Fibroblast of upper back skin (primary cell): ENCODE measurements at places on chromosomes 16 and 17.

- DNase-seq: no peak
These were observed 5.9 kb upstream of the CCDC154 start for GRCh38 chr16:1450218-1450617.

- peak; percentile 99 for DNase-seq
These were observed 117.4 kb downstream of the HIC1 start for GRCh38 chr17:2172077-2172851.

DNA sequence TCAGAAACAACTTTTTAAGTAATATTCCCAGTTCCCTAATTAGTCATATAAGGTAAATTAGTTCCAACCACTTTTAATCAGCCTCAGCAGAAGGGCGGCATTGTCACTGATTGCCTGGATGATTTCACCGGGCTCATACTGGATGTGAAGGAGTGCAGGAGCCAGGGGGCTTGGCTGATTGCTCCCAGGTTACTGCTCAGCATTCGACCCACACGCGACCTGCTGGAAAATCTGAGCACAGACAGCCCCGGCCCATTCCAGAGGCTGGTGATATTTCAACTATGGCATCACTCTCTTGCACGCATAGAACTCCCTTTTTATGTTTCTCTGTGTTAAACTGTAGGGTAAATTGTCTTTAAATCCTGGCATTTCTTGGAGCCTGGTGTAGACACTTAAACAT is 34.2 kb downstream of the CPPED1 start:
- DNase-seq: no peak

DNA sequence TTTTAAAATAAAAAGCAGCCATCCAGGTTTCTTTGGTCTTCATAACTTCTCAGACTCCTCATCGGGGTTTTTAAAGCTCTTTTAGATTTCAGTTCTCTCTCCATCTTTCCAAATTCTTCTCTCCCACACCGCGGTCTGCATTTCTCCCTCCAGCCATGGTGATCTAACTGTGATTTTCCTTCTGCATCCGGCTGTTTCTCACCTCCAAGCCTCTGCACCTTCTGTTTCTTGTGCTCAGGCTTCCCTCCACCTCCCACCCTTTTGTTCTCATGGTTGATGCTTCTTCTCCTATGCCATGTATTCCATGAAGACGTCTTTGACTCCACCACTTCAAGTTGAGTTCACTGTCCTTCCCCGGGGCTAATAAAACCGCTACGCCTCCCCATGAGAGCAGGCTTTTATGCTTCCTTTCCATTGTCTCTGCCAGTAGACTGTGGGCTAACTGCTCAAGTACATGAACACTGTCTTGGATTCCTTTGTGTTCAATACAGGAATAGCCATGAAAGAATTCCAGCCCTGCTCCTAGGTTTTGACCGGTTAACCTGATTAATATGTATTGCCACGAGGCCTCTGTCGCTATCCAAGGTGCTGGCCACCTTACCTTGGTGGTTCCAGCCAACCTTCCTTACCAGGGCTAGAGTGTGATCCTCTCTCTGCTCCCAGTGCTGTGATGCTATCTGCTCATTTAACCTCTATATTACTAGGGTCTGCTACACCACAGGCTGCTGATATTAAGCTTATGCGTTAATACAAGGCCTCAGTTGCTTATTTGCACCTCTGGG is 625.1 kb downstream of the HS3ST4 start:
- DNase-seq: no peak

DNA sequence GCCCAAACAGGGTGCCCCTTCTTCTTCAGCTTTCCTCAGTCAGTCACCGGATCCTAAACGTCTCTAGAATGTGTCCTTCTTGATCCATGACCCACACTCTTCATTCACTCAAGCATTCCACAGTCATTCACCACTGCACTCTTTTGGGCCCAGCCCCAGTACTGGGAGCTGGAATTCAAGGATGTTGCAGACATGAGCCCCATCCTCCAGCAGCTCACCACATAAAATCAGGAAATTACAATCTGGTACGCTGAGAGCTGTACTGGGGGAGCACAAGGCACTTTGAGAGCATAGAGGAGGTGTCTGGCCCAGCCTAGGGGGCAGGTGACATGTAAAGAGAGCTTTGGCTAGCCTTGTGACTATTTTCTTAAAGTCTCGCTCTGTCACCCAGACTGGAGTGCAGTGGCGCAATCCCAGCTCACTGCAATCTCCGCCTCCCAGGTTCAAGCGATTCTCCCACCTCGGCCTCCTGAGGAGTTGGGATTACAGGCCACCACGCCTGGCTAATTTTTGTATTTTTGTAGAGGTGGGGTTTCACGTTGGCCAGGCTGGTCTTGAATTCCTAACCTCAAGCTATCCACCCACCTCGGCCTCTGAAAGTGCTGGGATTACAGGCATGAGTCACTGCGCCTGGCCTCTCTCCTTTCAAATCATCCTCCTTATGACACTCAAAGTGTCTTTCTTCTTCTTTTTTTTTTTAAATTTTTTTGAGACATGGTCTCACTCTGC is 18.7 kb downstream of the CES4A start:
- DNase-seq: peak; percentile 36

GRCh38 chr17:62160816-62161215 is 95.7 kb upstream of the MED13 start:
- DNase-seq: no peak

GRCh38 chr16:27389272-27389961 is 12.6 kb upstream of the IL21R start:
- no peak for DNase-seq

DNA sequence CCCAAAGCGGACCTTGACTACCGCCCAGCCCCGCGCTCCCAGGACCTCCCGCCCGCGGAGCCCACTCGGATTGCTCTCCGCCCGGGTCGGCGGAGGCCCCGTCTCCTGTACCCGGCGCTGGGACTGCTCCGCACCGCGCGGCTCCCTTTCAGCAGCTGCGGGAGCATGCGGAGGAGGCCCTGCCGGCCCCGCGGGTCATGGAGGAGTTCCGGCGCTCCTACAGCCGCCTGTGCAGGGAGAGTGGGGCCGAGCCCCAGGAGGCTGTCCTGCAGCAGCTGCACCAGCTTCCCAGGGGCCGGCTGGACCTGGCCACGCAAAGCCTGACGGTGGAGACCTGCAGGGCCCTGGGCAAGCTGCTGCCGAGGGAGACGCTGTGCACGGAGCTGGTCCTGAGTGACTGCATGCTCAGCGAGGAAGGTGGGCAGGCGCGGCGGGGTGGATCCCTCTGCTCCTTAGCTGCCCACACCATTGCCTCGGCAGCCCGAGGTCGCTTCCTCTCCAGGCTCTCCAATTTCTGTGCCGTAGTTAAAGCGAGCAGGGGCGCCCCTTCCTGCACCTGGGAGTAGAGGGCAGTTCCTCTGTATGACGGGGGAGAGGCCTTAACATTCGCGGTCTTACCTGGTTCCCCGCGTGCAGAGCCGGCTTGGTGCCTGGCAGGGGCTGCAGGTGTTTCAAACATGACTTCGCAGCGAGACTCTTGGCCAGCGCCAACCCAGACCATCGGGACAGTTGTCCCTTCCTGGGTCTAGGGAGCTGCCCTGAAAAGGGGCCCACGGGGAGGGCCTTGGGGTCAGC is 539 bp downstream of the LRRC45 start:
- no peak for DNase-seq

DNA sequence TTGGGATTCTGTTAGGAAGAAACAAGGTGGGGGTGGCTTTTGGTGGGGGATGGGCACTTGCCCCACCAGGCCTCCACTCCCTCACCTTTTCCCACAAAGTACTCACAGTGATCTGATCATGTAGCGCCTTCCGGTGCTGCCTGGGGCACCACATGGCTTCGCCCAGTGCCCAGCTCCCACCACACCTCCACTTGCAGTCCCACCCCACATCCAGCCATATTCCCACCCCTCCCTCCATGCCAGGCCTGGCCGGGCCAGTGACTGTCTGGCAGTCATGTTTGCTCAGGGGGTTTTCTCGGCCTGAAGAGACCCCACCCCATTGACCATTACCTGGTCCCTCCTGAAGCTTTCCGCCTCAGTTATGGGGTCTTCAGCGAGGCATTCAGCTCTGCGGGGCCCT is 201.5 kb downstream of the SPECC1 start:
- DNase-seq: no peak

GRCh38 chr17:30809867-30810266 is 14.6 kb downstream of the CRLF3 start:
- no peak for DNase-seq

DNA sequence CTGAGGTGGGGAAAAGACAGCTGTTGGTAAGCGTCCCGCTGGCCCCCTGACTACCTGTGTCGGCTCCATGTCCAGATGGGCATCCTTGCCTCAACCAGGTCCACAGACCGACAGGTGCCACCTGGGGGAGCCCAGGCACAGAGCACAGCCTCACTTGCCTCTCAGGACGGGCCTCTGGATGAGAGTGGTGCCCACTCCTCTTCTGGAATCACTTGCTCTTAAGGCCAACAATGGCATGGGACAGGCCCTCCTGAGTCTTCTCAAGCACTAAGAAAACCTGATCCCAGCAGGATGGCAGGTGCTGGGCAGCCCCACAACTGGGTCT is 17.2 kb downstream of the SLC16A3 start:
- DNase-seq: no peak

DNA sequence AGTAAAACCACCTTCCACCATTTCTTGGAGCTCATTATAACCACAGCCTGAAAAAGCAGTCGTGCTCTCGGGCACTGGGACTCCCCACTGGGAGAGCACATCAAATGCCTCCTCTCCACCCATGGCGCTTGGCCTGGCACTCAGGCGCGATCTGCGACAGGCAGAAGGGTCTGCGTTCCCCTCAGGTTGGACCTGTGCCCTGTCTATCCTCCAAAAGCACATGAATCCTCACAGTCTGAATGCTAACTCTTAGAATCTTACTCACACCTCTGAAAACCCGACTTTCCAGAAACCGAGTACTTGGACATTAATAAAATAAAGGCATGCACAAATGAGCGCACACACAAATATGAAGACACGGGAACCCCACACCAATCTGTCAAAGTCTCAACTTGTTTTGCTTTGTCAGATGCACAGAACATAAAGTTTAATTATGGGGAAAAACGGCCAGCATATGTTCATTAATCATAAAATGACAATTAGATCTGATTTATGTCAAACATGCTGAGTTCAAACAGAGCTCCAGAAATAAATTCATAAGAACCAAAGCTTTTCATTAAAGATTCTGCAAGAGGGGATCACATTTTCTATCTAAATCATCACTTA is 20.5 kb upstream of the FAAP100 start:
- peak; percentile 56 for DNase-seq

- no peak for DNase-seq
These were observed 23.8 kb downstream of the MPP3 start for GRCh38 chr17:43809121-43809520.

DNA sequence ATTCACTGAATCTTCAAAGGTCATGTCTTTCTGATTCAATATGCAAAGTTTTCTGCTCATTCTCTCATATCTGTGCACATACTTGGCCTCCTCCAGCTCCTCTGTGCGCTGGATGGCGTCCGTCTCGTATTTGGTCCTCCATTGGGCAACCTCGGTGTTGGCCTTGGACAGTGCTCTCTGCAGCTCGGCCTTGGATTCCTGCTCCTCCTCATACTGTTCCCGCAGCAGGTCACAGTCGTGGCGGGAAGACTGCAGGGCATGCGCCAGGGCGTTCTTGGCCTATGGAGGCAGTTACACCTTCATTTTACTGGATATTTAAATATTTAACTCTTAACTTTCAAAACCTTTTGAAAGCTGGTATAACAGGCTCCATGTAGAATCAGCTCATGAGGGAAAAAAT is 8.2 kb upstream of the MYH1 start:
- no peak for DNase-seq

- no peak for DNase-seq
These were observed 904.3 kb upstream of the CDH8 start for GRCh38 chr16:62940569-62940968.

DNA sequence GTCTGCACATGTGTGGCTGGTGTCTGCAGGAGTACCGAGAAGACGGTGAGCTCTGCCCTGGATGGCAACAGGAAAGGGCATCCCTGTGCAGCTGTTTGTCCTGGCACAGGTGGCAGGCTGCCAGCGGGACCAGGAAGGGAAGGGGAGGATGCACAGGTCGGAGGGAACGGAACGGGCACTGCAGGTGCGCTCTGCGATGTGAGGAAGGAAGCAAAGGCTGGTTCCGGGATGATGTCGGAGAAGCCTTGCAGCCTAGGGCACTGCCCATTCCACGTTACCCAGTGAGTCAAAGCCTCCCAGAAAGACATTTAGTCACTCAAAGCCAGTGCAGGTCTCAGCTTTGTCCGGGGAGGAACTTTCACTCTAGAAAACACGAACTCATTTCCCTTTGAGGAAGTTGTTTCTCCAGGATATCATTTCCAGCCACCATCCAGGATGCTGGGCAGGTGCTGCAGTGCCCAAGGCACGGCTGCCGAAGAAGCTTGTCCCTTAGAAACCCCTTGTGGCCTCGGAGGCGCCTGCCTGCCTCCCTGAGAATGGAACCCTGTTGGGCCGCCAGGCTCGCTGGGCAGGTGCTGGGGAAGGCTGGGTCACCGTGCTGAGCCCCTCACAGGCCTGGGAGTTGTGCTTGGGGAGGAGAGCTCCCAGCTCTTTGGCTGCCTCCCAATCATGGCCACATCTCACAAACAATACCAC is 4.5 kb upstream of the TMEM235 start:
- DNase-seq: no peak

- no peak for DNase-seq
These were observed 2.2 kb downstream of the PITPNC1 start for GRCh38 chr17:67379251-67379630.

- DNase-seq: peak; percentile 63
These were observed 37.0 kb upstream of the ZNF750 start for GRCh38 chr17:82876602-82877379.

- peak; percentile 23 for DNase-seq
These were observed 347.7 kb upstream of the KIF2B start for GRCh38 chr17:53475002-53475401.

DNA sequence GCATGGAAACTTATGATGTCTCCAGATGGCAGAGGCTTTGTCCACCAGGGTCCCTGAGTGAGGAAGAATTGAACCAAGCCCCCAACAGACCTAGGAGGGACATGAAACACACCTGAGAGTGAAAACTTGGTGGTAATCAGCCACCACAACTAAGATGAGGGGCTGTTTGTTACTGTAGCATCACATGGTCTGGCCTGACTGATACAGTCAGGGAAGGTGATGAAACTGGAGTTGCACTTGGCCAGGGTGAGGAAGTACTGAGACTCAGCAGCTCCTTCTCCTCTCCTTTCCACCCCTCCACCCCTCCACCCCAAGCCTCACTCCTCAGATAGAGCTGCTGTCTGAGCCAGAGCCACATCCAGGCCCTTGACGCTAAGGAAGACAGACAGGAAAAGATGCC is 37.2 kb downstream of the C16orf82 start:
- no peak for DNase-seq

DNA sequence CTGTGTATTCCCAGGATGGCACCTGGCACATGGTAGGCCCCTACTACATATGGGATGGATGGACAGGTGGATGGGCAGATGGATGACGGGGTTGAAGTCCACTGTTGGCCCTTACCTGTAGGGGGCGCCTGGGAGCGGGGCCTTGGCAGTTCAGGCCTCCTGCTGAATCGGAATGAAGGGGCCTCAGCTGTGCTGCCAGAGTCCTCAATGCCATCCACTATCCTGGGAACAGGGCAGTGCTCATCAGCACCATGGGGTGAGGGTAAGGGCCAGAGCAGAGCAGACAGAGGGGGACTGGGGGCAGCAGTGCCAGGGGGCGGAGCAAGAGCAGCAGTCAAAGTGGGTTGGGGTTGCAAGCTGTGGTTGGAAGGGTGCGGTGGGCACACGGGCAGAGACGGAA is 8.3 kb upstream of the RAB5C start:
- DNase-seq: no peak
